ENCODE measurements at places on chromosomes 11 and 22.

- peak; percentile 98 for DNase-seq
Observed at GRCh38 chr11:120432056-120433018, 79.2 kb upstream of the GRIK4 start.

GRCh38 chr11:58530236-58530635 is 22.3 kb upstream of the OR5B21 start:
- no peak for DNase-seq

GRCh38 chr11:112963368-112963955 is 2.2 kb downstream of the NCAM1 start:
- no peak for DNase-seq

DNA sequence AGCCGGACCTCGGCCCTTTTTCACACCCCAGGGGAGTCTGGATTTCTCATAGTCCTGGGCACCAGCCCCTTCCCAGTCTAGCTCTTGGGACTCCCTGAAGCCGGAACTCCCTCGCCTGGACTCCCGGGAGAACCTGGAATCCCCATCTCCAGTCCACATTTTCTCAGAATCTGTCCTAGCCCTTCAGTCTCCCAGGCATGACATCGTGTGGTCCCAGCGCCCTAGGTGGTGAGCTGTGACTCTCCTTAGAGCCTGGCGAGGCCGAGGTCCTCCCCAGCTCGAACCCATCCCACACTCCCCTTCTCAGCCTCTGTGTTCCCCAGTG is 673 bp upstream of the DUSP18 start:
- no peak for DNase-seq

DNA sequence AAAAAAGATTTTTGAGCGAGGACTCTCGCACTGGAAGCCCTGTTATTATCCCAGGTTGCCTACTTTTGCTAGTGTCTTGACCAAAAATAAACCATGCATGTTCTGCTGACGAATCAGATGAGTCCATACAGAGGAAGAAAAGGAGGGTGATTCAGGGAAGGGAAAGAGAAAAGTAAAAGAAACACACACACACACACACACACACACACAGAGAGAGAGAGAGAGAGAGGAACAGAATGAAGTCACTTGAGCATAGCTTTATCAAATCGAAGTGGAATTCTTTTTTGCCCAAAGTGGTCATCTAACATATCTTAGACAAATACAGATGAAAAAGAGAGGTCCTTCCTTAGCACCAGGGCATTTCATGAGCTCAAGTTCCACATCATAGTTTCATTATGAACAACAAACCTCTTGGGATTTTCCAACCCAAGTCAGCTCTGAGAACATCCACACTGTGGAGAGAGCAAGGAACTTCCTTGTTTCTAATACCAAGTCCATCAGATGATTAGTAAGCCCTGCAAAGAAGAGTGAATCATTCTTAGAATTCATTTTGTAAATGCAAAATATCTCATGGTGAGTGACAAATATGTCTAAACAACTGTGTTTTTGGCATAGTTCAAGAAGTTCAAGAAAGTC is 7.7 kb upstream of the MMP12 start:
- peak; percentile 33 for DNase-seq

GRCh38 chr11:125777309-125777708 is 1.3 kb downstream of the PATE2 start:
- no peak for DNase-seq

GRCh38 chr22:49090853-49091135 is 736.9 kb downstream of the BRD1 start:
- no peak for DNase-seq

DNA sequence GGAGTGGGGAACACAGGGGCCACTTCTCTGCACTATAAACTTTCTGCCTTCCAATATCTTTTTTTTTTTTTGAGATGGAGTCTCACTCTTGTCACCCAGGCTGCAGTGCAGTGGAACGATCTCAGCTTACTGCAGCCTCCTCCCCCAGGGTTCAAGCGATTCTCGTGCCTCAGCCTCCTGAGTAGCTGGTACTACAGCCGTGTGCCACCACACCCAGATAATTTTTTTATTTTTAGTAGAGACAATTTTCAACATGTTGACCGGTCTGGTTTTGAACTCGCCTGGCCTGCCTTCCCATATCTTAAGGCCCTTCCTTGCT is 1.7 kb downstream of the SLC3A2 start:
- DNase-seq, result no peak

- no peak for DNase-seq
Observed at GRCh38 chr11:19284881-19285280, 44.1 kb upstream of the E2F8 start.

- no peak for DNase-seq
Observed at GRCh38 chr11:79742176-79742575, 301.3 kb upstream of the TENM4 start.

DNA sequence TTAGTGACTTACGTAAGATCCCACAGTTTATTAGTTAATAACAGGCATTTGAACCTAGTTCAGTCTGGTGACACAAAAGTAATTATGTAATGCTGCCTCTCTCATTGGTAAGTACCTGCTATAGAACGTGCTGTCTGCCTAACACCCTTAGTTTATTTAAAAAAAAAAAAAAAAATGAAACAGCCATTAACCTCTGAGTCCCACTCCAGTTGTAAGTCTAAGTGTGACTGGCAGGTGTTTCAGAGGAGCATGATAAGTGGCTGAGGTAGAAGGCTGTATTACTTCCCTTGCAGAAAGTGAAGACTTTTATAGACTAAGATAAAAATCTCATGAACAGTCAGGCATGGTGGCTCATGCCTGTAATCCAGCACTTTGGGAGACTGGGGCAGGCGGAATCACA is 140.5 kb downstream of the TRIM44 start:
- DNase-seq, result no peak

DNA sequence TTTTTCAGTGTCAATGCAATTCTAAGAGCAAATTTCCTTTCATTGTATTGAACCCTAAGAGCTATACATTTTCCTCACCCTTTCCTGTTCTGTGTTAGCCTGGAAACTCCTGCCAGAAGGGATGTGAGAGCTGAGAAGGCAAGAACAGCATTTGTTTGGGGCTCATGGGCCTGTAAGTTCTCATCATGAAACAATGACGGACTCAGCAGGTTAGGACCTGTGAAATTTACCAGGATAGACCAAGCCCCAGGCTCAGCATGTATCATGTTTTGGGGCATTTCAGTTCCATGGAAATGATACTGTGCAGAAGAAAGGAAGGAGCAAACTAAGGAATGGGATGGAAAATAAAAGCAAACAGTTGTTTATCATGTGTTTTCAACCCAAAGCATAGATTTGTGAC is 41.6 kb downstream of the NTM start:
- DNase-seq, result no peak

GRCh38 chr11:118417801-118418200 is 16.4 kb downstream of the ATP5MG start:
- DNase-seq, result no peak

GRCh38 chr11:76768088-76768908 is 14.9 kb upstream of the TSKU start:
- no peak for DNase-seq

All from fibroblast of villous mesenchyme (primary cell).